ENCODE measurements at places on chromosomes 11 and 22. TPM values are rescaled to one million over a fixed set of nuclear protein-coding genes. Genes with fewer than 3 reads are reported as not detected.

GRCh38 chr11:109706945-109707344 lies 285.0 kb downstream of the C11orf87 start:
- no peak for DNase-seq

- DNase-seq = peak; percentile 35
Measured at GRCh38 chr11:131064373-131064991, 148.2 kb upstream of the SNX19 start.

OR51B4 gene
- total RNA-seq = not detected

DNA sequence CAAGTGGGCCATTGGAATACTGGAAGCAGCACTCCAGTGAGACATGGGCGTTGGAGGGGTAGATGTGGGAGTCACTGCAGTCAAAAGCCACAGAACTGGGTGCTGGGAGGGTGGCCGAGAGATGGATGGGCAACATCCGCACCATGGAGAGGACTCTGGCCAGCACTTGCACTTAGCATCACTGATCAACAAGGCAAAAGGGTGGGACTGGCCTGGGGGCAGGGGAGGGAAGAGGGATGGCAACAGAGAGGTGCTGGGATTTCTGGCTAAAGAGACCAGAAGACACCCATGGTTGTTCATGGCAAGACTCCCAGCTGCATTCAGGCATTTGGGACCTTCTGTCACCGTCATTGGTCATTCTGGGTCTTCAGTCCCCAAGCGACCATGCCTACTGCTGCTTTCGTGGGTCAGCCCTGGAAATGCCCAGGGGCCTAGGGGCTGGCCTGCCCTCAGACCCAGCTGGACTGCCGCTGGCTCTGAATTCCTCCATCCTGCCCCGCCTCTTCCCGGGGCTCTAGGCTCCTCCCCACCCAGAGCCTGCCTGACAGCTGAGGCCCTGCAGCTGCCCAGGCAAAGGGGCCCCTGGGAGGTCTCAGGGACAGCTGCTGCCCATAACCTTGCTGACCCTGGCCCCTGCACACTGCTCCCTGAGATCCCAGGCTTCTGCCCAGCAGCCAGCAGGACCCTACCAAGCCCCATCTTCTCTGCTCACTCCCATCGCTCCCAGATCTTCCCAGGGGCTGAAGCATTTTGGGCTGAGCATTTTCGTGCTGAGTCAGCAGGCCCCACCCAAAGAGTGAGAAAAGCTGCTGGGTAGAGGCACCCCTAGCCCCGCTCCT lies 13.0 kb upstream of the CDC42EP2 start:
- no peak for DNase-seq

GRCh38 chr22:48439560-48440135 lies 1388.0 kb downstream of the BRD1 start:
- DNase-seq = no peak

SMC1B gene
- total RNA-seq = not detected

DNA sequence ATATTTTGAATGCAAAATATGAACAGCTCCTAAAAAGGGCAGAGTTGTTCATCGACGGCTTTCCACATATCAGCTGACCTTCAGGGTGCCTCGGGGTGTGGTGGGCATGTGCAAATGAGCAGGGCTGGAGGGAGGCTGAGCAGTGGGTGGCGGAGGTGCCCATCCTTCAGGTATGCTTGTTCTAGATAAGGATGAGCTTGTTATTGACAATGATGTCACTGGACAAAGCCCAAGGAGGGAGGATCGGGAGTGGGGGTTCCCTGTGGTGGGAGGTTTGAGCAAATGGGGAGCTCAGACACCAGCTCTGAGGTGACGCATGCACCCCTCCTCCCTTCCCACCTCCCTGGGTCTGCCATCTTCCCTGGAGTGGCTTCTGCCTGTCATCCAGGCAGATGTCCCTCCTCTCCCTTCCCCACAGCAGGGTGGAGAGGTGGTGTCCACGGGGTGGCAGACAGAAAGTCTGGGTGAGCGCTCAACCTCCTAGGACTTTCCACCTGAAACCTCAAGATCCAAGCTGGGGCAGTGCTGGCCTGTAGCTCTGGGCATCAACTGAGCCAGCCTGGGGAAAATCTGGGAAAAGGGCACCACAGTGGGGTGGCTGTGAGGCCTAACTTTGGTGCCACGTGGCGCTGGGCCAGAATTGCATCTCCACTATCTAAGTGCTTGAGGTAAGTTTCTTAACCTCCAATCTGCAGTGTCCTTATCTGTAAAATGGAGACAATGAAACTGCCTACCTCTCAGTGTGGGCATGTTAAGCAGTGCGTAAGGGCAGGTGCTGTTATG lies 106.3 kb upstream of the THY1 start:
- peak; percentile 20 for DNase-seq

GRCh38 chr11:59207988-59208451 lies 4.7 kb downstream of the MPEG1 start:
- no peak for DNase-seq

- no peak for DNase-seq
Measured at GRCh38 chr11:12179531-12179930, 69.1 kb downstream of the MICAL2 start.

GRCh38 chr11:65915101-65915820 lies 3.6 kb downstream of the C11orf68 start:
- DNase-seq = no peak

DNA sequence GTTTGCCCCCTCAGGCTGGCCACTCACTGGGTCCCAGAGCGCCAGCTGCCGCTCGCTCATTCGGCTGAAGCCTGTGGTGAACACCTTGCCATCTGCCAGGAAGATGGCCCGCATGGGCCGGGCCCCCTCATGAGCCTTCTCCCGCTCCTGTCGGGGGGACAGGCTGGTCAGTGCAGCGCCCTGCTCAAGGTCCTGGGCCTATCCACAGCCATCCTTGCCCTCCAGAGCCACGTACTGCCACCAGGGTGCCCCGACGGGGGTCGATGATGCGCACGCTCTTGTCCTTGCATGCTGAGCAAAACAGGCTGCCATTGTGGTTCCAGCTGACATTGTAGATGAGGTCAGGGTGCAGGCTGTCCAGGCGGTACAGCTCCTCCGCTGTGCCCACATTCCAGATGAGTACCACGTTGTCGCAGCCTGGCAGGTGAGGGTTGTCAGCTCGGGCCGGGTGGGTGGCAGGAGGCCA lies 2.1 kb downstream of the CORO1B start:
- no peak for DNase-seq

DNA sequence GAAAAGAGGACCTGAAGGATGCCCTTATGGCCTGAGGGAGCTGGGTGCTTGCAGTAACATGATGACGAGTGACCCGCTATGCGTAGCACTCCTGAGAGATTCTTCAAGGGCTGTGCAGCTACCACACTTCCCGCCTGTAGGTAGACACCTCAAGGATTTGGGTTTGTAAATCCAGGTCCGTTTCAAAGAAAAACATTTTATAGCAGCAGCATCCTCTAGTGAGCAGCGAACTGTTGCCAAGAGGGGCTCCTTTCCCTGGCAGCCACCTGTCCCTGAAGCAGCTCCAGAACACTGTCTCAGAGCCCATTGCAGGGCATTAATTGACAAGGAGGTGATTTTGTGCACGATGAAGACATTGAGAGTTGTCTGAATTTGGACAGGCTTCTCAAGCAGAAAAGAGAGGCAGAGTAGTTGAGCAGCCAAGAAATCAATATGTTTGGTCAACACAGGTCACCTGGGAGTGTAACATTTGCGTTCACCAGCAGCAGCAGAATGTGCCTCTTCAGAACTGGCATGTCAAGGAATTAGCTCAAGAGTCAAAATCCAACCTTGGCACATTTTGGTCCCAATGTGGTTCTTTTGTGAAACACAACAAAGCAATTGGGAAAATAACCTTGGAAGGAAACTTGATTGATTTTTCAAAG lies 209.8 kb upstream of the MTNR1B start:
- no peak for DNase-seq

GRCh38 chr11:66636411-66636810 lies 2.1 kb upstream of the RBM4 start:
- no peak for DNase-seq

DNA sequence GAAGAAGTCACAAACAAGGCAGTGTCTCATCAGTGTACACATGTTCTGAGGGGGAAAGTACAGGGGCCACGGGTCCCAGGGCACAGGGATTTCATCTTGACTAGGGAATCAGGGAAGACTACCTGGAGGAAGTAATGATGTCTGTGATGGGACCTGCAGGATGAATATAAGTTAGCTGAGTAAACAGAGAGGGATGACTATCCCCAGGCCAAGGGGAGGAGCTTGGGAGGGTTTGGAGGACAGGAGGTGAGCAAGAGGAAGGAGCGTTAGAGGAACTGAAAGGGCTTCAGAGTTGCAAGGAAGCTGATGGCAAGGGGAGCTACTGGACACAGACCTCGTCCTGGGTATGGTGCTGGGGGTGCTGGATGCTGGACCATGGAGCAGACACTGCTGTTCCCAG lies 56.4 kb downstream of the TRAF6 start:
- no peak for DNase-seq

GRCh38 chr11:112294688-112295340 lies 34.2 kb upstream of the PLET1 start:
- DNase-seq = no peak

DNA sequence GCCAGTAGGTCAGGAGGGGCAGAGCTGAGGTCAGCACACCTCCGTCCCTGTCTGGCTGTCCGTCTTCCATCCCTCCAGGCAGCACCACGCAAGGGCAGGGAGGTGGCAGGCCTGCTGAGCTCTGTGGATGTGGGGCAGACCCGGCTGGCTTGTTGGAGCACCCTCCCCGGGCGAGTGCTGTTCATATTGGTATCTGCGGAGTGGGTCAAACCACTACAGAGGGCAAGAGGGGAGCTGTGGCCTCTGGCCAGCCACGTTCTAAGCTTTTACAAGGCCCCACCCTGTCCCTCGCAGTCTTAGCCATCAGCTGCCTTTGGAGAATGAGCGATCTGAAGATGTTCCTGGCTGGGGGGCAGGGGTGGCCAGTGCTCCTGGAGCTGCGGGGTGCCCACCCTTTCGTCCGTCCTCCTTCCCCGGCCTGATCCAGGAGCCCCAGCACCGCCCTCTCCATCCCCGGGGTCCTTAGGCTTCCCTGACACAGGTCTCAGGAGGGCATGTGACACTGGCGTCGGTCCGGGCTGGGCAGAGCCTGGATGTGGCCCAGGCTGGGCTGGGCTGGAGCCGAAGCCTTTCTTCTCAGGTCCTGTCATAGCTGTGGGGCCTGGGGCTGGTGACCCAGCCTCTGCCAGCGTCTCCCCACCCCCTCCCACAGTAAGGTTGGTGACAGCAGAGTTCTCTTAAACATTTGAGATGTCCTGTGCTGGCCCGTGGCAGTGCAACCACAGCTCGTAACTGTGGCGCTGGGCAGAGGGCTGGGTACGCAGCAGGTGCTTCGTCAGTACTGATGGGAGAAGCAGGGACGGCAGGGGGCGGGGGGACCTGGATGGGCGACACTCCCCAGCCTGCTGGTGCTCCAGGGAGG lies 31.7 kb upstream of the GRAMD4 start:
- DNase-seq = no peak

DNA sequence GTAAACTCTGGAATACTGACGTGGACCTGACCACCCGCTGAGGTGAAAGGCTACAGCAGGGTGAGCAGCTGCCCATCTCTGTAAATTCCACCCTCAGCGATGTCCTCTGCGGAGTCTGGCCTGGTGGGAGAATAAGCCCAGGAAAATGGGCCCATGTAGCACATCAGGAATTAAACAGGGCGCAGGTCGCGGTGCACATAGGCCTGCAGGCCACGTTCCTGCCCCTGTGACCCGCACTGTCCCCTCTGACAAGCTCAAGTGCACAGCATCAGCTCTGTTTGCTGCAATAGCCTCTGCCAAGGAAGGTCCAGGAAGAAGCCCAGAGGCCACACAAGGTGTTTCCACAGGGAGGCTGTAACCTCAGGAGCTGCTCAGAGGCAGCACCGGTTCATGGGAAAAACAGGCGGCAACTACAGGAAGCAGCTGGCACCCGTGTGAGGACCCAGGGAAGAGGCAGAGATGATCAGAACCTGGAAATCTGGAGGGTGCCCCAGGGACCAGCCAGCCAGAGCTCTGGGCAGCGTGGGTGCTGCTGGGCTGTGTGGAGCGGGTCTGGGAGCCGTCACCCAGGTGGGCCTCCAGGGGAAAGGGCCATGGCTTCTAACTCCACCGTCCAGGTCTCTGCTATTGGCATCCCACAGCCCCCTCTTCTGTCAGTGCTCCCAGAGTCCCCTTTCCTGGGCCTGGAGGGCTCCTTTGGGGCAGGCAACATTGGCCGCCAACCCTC lies 808 bp upstream of the IFITM2 start:
- DNase-seq = no peak

- no peak for DNase-seq
Measured at GRCh38 chr22:44242946-44243724, 62.4 kb downstream of the PARVG start.

Measured in omental fat pad (tissue), 4 donors.